MCF 10A (cell line): ENCODE measurements at places on chromosomes 7 and 10. TPM values are rescaled to one million over a fixed set of nuclear protein-coding genes. Genes with fewer than 3 reads are reported as not detected.

DNA sequence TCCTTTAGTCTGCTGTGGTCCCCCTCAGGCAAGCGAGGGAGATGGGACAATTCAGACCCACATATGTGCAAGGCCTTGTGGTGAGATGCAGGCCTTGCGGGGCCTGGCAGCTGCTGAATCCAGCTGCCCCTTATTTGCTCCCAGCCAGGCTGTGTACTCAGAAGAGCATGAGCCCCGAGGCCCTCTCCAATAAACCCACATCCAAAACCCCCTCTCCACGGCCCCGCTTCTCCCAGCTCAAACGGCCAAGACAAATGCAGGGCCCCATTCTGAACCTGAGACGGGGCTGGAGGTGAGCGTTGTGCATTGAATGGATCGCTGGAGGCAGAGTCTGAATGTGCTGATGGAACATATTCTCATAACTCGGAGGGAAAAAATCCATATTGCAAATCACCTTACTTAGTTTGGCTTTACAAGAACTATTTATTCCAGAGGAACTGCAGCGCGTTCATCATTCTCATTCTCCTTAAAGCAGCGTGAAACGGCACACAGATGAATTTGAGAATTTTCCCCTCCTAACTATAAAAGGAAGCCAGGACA lies 169.2 kb upstream of the LYZL2 start:
- no peak overlapping the region for H3K27ac ChIP-seq
- no peak for DNase-seq
- no peaks in the 10 kb centered on the region for H3K27me3 ChIP-seq
- no peak overlapping the region for H3K4me3 ChIP-seq
- H3K36me3 ChIP-seq: peaks cover 6% of the 10 kb centered on the region
- H3K4me1 ChIP-seq: no peaks in the 10 kb centered on the region

GRCh38 chr10:88342733-88343310 lies 240.3 kb downstream of the RNLS start:
- peaks cover 6% of the 10 kb centered on the region for H3K4me1 ChIP-seq
- no peak for DNase-seq
- H3K27me3 ChIP-seq: no peaks in the 10 kb centered on the region

- H3K36me3 ChIP-seq: peaks cover 6% of the 10 kb centered on the region
- peak; percentile 73 for DNase-seq
- H3K4me1 ChIP-seq: peaks cover 31% of the 10 kb centered on the region
- H3K4me3 ChIP-seq: peak overlapping the region; percentile 14
Observed at GRCh38 chr7:110386913-110387312, 704.0 kb upstream of the LRRN3 start.

Gene DDC
- total RNA-seq: 0.64 and 0.79 TPM in 2 replicates

Gene STEAP2
- 0.68 and 1.3 TPM in 2 replicates for total RNA-seq

Gene TCAF2
- total RNA-seq: 0.49 and 0.70 TPM in 2 replicates

GRCh38 chr10:98096731-98097130 lies 37.7 kb upstream of the R3HCC1L start:
- H3K4me3 ChIP-seq: no peak overlapping the region
- no peak for DNase-seq
- no peak overlapping the region for H3K27ac ChIP-seq
- H3K36me3 ChIP-seq: no peaks in the 10 kb centered on the region
- no peaks in the 10 kb centered on the region for H3K4me1 ChIP-seq

DNA sequence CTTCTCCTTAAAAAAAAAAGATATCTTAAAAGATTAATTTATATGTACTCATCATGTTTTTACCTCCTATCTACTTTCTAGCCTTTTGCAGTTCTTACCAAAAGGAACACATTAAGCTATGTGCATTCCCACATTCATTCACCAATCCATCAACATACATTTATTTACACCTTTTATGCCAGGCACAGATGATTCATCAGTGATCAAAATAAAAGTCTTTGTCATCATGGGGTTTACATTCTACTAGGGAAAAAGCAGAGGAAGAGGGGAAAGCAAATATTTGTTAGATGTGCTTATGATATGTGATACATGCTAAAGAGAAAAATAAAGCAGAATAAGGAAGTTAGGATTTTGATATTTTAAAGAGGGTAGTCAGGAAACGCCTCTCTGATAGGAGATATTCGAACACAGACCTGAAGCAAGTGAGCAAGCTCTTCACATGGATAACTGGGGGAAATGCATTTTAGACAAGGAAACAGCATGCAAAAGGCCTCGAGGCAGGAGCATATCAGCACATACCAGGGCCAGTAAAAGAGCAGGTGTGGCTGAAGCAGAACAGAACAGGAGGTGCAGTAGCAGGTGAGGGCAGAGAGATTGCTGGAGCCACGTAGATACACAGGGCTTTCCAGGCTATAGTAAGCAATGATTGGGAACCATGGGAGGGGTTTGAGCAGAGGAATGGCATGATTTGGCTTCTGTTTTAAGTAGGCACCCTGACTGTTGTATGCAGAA lies 67.4 kb downstream of the REEP3 start:
- H3K36me3 ChIP-seq: peaks cover 11% of the 10 kb centered on the region
- no peak overlapping the region for H3K4me3 ChIP-seq
- H3K27me3 ChIP-seq: no peaks in the 10 kb centered on the region
- peak; percentile 26 for DNase-seq

DNA sequence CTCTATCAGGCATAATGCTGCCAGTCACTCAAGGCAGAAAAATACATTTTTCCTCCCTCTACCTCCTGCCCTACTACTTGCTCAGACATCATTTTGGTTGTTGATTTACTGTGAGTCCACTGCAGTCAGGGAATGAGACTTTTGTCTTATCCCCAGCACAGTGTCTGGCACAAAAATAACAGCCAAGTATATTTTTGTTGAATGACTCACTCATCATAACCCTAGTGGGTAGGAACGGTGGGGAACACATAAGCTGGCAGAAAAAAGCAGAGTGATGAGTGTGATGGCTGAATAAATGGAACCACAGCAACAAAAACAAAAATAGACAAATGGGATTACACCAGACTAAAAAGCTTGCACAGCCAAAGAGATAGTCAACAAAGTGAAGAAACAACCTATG lies 65.8 kb upstream of the LAMB4 start:
- peak; percentile 77 for DNase-seq
- peaks cover 4% of the 10 kb centered on the region for H3K36me3 ChIP-seq
- no peaks in the 10 kb centered on the region for H3K27me3 ChIP-seq
- no peak overlapping the region for H3K27ac ChIP-seq

Gene AKR1D1
- not detected in 2 replicates for total RNA-seq

GRCh38 chr10:35259769-35260397 lies 76.4 kb upstream of the CCNY start:
- DNase-seq: peak; percentile 59
- H3K27ac ChIP-seq: no peak overlapping the region
- peaks cover 5% of the 10 kb centered on the region for H3K36me3 ChIP-seq
- H3K27me3 ChIP-seq: no peaks in the 10 kb centered on the region
- peaks cover 6% of the 10 kb centered on the region for H3K4me1 ChIP-seq

DNA sequence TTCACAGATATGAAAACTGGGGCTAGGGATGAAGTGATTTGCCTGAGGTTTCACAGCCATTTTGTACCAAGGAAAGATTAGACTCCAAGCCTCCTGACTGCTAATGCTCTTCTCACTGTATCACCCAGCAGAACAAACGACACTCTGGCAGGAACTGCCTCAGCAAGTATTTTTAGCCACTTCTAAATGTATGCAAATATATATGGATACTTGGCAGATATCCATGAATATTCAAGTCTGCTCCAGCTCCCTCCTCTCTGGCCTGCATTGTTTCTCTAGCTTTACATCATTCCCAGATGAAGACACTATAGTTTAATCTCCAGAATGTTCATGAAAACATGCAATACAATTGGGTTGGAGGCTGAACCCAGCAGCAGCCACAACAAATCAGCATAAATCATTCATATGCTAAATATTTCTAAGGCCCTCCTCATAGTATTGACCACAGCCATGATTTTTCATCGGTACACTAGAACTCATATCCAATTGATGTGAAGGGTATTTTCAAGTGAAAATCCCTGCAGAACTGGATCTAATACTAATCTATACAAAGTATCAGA lies 65.5 kb downstream of the HPSE2 start:
- H3K36me3 ChIP-seq: no peaks in the 10 kb centered on the region
- H3K4me1 ChIP-seq: no peaks in the 10 kb centered on the region
- DNase-seq: no peak

DNA sequence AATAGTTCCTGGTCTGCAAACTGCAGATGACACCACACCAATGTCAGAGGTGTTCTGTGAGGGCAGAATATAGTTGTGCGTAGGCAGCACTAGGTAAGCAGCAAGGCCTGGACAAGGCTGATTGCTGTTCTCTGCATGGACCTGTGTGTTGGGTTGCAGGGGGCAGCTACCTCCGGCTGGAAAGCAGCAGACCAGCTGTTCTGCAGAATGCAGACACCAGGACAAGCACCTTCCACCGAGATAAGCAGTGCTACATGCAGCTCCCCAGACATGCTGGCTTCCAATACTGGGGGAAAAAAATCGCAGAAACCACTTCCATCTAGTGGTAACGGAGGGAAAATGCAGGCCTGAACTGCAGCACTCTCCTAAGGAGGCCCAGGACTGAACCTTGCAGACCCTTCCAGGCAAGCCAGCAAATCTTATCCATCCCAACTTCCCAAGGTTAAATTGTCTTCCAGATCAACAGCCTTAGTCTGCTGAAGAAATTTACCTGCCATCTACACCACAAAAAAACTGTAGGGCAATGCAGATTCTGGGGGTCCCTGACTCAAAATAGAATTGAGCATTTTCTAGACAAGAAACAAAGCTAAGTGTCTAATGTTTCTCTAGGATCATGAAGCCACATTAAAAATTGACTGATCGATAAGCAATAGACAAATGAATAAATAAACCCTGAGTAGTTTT lies 50.5 kb upstream of the COBL start:
- peaks cover 5% of the 10 kb centered on the region for H3K4me1 ChIP-seq
- DNase-seq: peak; percentile 62

- no peaks in the 10 kb centered on the region for H3K27me3 ChIP-seq
- H3K4me3 ChIP-seq: no peak overlapping the region
- no peak for DNase-seq
- peaks cover 24% of the 10 kb centered on the region for H3K36me3 ChIP-seq
- H3K27ac ChIP-seq: no peak overlapping the region
- peaks cover 25% of the 10 kb centered on the region for H3K4me1 ChIP-seq
Observed at GRCh38 chr10:72887043-72887442, 6.5 kb upstream of the OIT3 start.

GRCh38 chr7:78760620-78761355 lies 692.7 kb downstream of the MAGI2 start:
- H3K27me3 ChIP-seq: peaks cover 50% of the 10 kb centered on the region
- H3K27ac ChIP-seq: no peak overlapping the region
- DNase-seq: no peak
- no peak overlapping the region for H3K4me3 ChIP-seq

Gene LRRD1
- not detected in 2 replicates for total RNA-seq
